ENCODE measurements at places on chromosomes 3 and 15.

- no peak for DNase-seq
These were observed 4.2 kb downstream of the EIF4E3 start for GRCh38 chr3:71721002-71721401.

- DNase-seq = no peak
These were observed 98.0 kb upstream of the RORA start for GRCh38 chr15:61327019-61327631.

- DNase-seq = no peak
These were observed 185.4 kb downstream of the SUCNR1 start for GRCh38 chr3:152058856-152059255.

GRCh38 chr3:197380786-197381185, 82.4 kb upstream of the DLG1 start:
- DNase-seq = no peak

DNA sequence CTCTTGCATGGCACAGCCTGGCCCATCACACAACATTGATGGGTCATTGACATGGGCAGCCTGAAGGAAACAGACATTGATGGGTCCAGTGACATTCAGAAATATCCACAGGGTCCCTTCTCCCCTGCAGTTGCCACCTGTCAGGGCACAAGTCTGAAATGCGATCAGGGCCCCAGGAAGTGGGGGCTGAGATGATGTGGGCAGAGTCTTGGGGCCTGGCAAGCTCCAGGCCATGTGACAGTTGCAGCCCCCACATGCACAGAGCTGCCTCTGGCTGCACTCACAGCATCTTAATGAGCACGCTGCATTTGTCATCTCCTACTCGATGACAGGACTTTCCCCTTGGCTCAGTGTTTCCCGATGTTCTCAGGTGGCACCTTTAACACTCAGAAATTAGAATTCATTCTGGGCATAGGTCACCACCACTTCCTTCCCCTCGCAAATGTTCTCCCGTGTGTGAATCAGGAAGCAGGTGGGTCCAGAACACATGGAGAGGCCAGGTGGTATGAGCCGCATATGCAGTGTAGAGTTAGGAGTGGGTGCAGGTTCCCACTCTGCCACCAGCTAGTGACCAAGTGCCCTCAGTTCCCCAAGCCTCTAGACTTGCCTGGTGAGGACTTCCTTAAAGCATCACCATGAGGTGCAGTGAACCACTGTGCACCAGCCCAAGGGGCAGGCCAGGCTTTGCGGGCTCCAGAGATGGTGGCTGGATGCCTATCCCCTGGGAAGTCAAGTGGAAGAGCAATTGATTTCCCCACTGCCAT, 1.6 kb upstream of the TXNRD3 start:
- DNase-seq = no peak

DNA sequence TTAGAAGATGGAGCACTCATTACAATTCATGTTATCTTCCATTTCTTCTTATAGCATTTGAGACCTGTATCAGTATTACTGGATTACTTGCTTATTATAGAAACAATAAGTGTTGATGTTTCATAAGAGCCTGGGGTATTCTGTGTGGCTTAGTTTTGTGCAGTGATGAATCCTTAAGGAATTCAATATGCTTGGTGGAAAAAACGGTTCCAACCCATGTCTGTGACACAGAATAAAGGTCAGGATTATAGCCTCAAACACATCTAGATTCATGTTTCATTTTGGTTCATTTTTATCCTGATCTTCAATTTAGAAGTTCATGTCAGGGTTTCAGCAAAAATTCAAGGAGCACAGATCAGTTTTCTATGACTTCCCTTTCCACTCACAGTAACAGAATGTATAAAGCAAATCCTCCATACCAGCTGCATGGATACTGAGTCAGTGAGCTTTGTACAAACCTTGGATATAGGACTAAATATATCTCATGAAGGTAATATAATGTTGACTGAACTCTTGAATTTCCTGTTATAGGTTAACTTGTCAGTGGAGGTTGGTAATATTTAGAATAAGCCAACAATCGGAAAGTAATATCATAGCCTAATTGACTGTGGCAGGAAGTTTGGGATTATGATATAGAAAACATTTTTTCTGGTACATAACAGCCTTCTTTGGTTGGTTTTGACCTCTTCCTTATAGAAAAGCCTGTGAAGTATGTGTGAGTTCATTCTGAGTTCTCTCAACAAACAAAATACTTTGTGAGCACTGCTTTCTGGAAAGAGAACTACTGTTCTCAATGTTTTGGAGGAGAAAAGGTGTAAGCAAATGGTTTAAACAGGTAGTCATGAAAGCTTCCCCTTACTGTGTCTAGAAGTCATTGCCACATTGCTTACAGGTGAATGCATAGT, 218.2 kb upstream of the TPM1 start:
- no peak for DNase-seq

DNA sequence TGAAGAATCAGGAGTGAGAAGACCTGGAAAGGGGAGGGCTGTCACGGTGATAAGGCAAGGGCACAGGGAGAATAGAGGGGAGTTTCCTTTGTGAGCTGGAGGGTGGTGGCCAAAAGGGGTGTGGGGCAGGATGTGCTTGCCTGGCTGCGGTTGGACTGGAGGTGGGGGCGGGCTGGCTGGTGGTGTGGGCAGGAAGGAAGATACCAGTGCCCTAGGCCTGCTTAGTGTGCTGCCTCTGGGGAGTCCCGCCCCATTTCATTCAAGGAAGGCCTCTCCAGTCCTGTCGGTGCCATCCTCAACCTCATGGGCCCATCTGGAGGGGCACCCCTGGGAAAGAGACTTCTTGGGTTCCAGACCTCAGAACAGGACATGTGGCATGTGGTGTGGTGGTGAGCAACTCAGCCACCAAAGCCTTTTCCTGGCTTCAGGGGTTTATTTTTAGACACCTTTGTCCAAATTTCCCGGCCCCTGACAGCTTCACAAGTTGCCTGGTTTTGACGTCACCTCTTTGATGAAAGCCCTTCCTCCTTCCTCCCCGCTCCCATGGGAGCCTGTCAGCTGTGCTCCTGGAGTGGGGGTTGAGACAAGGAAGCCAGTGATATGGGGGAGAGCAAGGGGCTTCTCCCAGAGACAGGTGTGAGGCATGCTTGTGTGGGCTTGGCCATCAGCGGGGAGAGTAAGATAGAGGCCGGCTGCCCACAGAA, 15.6 kb downstream of the TEX264 start:
- DNase-seq = peak; percentile 93

GRCh38 chr15:69292826-69293420, 5.8 kb upstream of the PAQR5 start:
- DNase-seq = no peak

DNA sequence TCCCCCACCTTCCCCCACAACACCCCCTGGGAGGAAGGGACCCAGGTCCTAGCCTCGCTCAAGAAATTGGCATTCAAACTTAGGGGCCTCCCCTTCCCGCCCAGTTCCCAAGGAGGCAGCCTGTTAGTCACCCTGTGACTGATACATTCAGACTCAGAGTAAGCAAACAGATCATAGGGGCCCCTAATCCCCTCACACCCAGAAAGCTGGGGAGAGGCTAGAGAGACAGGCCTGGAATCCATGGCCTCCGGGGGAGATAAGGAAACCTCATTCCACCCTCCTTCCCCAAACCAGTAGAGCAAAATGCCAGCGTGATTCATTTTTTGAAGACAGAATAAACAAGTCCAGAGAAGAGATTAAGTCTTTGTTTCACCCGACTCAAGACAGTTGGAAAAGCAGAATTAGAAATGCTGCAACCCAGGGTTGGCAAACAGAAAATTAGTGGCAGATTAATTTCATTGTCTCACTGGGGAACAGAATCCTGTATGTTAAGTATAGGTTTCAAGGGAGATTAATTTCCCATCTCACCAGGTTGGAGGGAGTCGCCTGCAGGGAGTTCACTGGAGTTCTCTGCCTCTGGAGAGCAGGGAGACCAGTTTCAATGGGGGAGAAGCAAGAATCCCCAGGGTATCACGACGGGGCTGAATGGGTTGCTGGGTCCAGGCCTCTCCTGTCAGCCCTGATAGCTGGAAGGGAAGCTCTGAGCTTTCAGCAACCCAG, 268.3 kb downstream of the UACA start:
- DNase-seq = no peak

GRCh38 chr15:101210466-101210865, 41.4 kb downstream of the CHSY1 start:
- DNase-seq = no peak

GRCh38 chr15:73233623-73234022, 135.1 kb downstream of the HCN4 start:
- DNase-seq = no peak

- DNase-seq = no peak
These were observed 79.8 kb upstream of the FNDC3B start for GRCh38 chr3:171959532-171960089.

GRCh38 chr3:197730200-197730599, 6.5 kb downstream of the RUBCN start:
- no peak for DNase-seq

GRCh38 chr3:66620296-66620695, 119.5 kb upstream of the LRIG1 start:
- no peak for DNase-seq

DNA sequence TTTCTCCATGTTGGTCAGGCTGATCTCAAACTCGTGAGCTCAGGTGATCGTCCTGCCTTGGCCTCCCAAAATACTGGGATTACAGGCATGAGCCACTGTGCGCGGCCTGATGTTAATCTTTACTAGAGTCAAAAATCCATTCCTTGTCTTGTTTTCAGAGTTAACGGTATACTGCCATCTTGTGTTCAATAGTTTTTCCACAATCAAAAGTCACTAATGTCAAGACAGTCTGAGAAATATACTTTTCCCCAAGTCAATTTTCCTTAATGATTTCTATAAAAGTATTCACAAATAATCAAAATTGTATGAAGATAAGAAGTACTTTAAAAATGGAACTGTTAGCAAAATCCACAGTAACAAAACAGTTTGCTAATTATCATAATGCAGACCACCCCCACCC, 8.5 kb downstream of the CRBN start:
- DNase-seq = peak; percentile 61

DNA sequence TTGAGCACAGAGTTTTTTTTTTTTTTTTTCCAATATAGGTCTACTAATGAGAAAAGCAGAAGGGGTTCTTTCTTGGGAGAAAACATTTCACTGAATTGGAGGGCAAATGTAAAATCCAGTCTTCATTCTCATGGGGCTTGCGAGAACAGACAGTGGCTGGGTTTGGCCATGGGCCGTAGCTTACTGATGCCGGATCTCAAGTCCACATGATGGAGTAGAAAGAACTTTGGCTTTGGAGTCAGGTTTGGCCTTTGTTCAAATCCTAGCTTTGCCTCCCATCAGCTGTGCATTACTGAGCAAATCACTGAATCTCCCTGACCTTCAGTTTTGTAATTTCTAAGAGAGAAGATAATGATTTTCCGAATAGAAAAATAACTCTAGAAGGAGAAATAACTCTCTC, 59.7 kb downstream of the LMCD1 start:
- no peak for DNase-seq

- peak; percentile 37 for DNase-seq
These were observed 25.5 kb downstream of the CPN2 start for GRCh38 chr3:194325424-194326153.

DNA sequence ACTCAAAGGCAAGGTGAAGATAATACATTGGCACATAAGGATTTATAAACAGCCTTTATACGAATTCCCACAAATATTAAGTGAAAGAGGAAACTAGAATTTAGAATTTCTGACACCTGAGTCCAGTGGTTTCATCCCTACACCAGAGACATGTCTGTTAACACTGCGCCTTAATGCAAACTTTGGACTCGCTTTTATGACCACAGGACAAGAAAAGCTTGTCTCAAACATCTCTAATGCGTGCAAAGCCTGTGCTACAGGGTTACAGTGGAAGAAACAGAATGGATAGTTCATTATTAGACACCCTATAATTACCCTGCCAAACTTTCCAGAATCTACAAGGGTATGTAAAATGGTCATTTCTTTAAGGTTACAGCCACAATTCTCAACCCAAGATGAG, 802.9 kb downstream of the GRM7 start:
- no peak for DNase-seq

- no peak for DNase-seq
These were observed 6.9 kb downstream of the ADAMTS7 start for GRCh38 chr15:78804391-78804792.

DNA sequence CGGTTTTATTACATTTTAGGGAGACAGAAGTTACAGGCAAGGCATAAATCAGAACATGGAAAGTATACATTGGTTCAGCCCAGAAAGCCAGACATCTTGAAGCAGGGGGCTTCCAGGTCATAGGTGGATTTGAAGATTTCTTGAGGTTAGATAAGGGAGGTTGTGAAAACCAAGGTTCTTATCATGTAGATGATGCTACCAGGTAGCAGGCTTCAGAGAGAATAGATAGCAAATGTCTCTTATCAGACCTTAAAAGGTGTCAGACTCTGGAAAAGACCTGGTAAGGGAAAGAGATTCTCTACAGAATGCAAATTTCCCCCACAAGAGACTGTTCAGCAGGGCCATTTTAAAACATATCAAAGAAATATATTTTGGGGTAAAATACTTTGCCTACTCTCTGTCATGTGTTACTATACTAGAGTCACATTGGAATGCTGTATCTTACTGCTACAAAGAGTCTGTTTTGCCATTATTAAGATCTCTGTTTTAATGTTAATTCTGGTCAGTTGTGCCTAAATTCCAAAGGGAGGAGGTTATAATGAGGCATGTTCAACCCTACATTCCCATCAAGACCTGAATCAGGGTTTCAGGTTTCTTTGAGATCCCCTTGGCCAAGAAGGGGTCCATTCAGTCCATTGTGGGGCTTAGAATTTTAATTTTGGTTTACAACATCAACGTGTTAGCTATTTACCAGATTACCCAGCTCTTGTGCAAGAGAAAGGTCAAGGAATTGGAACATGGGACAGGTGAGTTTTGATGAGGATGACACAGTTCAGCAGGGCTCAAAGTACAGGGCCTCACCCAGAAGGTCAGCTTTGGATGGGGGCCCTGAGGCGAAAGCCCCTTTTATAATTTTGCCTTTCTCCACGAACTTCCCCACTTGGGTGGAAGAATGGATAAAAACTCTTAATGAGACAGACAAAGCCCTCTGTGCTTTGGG, 36.0 kb upstream of the LYZL4 start:
- DNase-seq = no peak

DNA sequence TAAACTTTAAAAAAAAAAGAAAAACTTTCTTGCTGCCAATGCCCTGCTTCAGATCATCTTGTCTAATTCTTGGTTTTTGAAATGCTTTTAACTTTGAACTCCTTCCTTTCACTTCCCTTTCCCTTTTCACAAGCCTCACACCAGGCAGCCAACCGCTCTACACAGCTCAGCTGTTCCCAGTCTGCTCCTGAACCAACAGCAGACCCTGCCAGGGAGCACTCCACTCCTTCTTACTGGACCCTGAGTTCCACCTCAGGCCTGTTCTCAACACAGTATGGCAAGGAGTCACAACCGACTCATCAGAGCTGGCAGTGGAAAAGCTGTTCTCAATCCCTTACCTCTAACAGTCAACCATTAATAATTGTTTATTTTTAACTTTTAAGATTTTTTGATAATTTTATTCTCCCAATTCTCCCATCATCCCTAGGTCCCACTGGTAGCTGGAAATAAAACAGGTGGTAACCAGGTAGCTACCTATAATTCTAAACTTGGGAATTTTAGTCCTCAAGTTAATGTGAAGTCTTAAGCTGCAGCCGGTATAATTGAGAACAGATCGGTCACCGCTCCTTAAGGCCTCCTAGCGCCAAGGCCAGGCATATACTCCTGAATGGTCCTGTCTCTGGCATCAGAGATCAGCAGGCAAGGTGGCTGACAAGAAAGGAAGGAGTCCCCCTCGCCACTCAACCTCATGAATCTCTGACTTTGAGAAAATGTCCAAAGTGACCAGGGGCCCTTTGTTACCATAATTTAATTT, 43.9 kb downstream of the BOC start:
- no peak for DNase-seq

GRCh38 chr15:92565351-92566125, 90.0 kb downstream of the FAM174B start:
- DNase-seq = no peak

- no peak for DNase-seq
These were observed 37.5 kb upstream of the CHST2 start for GRCh38 chr3:143081844-143082778.

- DNase-seq = no peak
These were observed 74.1 kb upstream of the MELTF start for GRCh38 chr3:197103766-197104165.

All from hematopoietic multipotent progenitor cell treated with erythropoietin and hydrocortisone succinate and interleukin-3 and kit ligand, for 8 days (in vitro differentiated cells).